ENCODE measurements at places on chromosomes 1 and 21.

DNA sequence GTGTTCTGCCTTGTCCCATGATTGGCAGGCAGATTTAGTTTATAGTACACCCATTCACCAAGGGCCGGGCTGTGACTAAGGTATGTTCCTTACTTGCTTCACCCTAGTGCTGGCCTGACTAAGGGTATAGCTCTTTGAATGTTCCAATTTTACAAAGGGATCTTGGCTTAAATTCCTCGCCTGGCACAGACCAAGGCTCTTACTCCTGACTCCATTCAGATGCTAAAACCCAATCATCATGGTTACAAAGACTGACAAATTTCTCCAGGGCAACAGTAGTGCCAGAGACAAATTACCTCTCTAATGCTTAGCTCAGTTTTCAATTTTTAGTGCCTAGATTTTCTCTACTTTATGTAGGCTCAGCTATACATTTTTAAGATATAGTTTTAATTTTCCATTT is 11.5 kb upstream of the C1orf53 start:
- DNase-seq: no peak

- no peak for DNase-seq
Measured at GRCh38 chr1:55815745-55816455, 600.7 kb upstream of the USP24 start.

DNA sequence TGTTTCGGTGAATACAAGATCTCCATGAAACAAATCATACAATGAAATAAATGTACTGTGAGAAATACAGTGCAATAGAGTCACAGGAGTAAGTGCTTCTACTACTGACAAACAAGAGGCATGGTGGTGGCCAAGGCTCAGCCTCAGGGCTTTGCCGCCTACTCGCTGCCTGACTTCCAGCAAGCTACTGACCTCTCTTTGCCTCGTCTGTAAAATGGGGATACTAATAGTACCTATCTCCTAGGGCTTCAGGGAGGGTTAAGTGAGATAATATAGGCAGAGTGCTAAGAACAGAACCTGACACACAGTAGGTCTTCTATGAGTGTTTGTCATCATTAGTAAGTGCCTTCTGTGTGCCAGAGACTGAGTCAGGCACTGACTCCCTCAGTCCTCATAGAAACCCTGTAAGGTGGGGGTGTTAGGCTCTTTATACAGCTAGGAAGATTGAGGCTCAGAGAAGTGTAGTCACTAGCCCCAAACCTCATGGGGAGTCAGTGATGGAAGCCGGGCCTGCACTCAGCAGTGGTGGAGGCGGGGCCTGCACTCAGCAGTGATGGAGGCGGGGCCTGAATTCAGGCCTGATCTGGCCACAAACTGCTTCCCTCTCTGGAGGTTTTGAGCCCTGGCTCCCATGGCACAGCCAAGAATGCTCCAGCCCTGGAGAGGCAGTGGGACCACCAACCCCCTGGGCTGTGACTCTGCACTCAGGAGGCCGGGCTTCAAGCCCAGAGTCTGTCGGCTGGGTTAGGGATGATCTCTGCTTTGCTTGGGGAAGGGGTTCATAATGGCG is 6.8 kb downstream of the BSND start:
- DNase-seq: no peak

DNA sequence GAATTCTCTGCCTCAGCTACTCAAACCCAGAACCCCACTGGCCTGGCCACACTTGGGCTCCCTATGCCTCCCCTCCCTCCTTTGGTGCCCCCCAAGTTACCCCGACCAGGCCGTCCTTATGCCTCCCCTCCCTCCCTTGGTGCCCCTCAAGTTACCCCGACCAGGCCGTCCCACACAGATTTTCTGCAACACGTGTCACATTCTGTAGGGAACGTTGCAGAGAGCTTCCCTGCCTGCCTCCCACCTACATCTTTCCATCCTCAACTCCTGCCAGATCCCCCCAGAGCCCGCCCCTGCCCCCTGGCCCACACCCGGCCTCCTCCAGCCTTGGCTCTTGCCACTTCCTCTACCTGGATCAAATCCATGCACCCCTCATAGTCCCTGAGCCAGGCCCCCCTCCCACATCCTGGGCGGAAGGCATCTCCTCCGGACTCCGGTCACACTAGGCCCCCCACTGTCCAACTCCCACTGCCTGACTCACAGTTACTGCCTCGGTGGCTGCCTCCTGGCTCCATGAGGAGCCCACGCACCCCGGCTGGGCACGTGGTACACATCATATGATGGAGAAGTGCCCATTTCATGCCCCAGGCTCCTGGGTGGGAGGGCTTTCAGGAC is 41.2 kb downstream of the KCNAB2 start:
- no peak for DNase-seq

DNA sequence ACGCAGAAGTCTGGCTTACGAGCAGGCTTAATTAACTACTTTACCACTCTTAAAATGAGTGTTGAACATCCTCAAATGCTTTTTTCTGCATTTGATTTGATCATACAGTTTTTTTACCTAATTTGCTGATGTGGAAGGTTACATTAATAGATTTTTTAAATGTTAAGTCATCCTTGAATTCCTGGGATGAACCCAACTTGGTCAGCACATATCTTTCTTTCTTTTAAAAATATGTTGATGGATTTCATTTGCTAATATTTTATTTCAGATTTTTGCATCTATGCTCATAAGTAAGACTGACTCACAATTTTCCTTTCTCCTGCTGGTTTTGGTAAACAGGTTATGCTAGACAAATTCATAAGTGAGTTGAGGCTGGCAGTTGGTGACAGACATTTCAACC is 82.9 kb downstream of the LHX4 start:
- no peak for DNase-seq

DNA sequence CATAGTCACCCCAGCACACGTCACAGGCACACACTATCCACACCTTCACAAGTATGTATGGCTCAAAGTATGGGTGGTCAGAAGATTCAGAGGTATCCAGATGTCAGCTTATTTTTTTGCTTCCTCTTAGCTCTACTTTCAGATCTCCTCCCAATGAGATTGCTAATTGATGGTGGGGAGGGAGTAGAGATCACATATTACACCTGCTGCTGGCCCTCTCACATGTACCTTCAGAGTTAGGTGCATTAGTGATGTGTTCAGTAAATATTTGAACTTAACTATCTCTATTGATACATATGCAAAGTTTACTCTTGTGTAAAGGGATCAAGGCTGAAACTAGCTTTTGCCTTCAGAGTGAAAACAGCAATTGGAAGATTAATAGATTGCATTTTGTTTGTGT is 262.6 kb downstream of the PCP4 start:
- no peak for DNase-seq

DNA sequence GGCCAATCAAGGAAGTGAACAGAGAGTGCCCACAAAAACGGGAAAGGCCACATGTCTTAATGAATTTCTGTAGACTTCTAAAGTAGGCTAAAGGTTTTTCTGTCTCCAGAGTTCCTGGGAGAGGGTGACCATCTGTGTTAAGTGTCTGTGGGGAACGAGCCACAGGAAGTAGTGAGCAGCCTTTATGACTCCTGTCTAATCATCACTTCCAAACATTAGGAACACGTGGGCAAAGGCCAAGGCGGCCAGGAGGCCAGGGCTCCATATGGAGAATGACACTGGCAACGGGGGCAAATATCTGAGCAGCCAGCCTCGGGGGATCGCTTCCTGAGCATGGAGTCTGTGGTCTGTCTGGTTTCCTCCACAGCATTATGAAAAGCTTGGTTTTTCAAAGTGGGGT is 7.1 kb downstream of the FAM89A start:
- no peak for DNase-seq

DNA sequence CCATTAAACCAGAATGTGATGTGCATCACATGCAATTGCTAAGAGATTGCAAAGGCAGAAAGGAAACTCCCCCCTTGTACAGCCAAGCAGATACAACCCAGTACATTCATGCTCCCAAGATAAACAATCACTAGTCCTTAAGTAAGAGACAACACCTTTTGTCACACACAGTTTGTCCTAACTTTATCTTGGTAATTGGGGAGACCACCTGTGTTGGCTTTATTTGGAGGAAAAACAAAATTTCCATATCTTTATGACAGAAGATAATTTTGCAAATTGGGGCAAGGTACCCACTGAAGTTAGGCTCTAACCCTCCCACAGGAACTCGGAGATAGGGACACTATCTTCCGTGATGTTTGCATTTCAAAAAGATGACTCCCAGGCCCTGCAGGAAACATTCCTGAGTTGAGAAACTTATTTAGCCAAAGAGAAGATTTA is 175.0 kb upstream of the TNR start:
- DNase-seq: peak; percentile 77

GRCh38 chr1:100361511-100362089 is 9.3 kb downstream of the CDC14A start:
- DNase-seq: no peak

DNA sequence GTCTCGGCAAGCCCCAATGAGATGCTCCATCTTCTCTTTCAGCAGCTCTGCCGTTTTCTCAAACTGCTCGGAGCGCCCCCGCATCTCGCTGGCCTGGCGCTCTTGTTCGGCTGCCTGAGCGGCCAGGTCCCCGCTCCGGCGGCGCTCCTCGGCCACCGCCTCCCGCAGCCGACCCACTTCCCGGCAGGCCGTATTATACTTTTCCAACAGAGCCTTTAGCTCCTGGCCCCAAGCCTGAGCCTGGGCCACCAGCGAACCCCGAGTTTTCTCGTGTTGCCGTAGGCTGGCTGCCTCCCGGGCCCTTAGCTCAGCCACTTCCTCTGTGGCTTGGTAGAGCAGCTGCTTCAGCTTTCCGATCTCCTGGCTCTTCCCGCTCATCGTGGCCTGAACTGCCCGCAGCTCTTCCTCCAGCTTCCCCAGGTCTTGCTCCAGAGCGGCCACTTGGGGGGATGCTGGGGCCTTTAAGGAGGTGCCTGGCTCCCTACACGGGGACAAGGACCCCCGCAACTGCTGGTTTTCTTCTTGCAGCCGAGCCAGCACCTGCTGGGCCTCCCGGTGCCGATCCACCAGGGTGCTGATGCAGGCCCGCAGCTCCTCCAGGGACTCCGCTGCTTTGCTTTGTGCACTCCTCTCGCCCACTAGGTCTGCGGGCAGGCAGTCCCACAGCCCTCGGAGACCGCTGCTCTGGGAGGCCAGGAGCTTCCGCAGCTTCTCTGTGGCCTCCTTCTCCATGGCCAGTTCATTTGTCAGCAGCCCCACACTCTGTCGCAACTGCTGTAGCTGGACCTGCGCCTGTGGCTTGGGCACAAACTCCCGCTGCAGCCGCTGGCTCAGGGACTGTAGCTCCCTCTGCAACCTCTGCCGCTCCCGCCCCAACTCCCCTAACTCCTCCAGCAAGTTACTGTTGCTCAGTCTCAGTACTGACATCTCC is 13.4 kb upstream of the PIAS3 start:
- DNase-seq: no peak

- DNase-seq: no peak
Measured at GRCh38 chr1:236880209-236880608, 85.1 kb downstream of the MTR start.

GRCh38 chr21:38474124-38474523 is 24.2 kb downstream of the ERG start:
- DNase-seq: no peak

GRCh38 chr1:204826970-204827369 is 43.7 kb upstream of the NFASC start:
- DNase-seq: peak; percentile 57

GRCh38 chr1:53220962-53221286 is 490 bp upstream of the CZIB start:
- DNase-seq: no peak

- no peak for DNase-seq
Measured at GRCh38 chr1:244012202-244012601, 38.9 kb upstream of the ZBTB18 start.

DNA sequence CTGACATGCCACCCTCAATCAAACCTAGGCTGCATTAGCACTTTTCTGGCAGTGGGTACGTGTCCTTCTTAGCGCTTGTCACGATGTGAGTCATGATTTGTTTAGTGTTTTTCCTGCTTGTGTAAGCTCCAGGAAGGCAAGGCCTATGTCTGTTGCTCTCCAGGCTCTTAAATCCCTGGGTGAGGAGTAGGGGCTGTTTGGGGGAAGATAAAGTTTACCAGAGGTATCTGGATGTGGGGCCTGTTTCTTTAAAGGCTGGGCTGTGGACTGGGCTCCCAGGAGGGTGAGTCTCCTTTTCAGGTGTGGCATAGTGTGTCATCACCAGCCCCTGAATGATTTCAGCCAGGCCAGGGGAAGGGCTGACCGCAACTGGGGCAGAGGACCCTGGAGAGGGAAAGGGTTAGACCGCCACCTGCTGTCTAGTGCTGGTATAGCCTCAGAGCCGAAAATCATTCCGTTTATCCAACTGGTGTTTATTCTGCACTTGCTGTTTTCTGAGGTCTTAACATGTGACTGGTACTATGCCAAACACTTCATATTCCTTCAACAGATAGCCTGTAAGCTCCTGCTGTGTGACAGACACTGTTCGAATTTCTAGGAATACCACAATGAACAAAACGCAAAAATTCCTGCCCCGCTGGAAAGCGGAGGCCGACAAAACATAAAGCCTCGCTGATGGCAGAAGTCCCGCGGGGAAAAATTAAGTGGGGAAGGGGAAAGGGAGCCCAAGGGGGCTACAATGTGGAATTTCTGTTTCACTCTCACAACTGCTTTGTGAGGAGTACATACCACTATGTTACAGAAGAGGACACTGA is 9.7 kb downstream of the SERINC2 start:
- no peak for DNase-seq

DNA sequence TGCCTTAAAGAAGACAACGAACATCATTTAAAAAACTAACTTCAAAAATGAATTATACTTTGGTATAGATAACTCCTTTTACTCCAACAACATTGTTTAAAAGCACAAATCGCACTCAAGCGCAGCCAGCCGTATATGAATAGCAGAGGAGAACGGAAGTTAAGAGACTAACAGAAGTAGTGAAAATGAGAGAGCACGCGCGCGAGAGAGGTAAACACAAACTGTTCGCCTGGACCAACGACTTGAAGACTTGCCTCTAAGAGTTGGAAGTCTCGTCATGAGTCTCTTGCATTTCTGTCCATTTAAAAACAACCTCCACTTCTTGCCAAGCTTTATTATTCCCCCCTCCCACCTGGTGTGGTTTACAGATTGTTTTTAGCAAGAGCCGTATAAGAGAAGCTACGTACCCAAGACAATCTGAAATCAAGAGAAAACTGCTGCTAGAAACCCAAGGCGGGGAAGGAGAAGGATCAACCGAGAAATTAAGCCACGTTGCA is 479 bp downstream of the SELENOF start:
- no peak for DNase-seq

- DNase-seq: no peak
Measured at GRCh38 chr1:15935056-15935950, 40.6 kb downstream of the ZBTB17 start.

DNA sequence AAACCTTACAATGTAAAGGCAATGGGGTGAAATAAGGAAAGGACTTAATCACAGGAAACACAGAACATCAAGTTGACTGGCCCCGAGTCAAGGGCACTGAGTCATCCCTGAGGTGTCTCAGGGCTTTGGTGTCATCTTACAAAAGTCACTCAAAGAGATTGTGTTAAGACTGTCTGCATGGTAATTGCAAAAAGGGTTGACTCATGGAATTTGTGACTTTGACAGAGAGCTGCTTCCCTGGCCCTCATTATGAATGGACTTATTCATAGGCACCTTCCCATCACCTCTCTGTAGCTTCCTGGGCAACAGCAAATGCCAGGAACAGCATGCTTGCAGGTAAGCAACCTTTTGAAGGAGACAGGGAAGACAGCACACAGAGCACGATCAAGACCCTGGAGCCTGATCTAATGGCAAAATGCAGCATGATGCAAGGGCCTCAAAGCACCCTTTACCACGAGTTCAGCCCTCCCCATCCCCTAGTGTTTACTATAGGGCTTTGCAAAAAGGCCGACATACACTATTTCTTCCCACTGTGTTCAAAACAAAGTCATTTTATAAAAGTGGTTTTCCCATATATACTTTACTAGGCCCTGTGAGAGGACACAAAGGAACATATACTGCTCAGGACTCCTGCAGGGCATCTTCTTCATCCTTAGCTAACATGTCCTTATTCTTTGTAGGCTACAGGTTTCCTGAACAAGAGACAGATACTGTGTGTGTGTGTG is 17.1 kb downstream of the ZP4 start:
- peak; percentile 89 for DNase-seq
